ENCODE measurements at places on chromosomes 11 and 22.

- no peak for DNase-seq
These were observed 5.0 kb upstream of the RASL10A start for GRCh38 chr22:29320546-29320945.

DNA sequence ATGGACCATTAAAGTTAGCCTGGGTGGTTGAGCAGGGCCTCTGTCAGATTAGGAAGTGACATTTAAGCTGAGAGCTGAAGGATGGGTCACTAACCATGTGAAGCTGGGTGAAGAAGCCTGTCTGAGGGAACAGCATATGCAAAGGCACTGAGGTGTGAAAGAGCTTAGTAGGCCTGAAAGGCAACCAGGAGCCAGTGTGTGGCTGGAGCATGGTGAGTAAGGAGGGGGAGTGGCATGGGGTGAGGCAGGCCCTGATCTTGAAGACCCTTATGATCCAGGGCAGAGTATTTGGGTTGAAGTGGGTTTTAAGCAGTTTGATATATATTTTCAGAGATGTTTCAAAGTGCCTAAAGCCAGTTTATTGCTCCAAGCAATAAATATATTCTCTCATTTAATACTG is 48.8 kb downstream of the PARVA start:
- DNase-seq = no peak

GRCh38 chr11:121996574-121996973 is 119.4 kb downstream of the BLID start:
- no peak for DNase-seq

DNA sequence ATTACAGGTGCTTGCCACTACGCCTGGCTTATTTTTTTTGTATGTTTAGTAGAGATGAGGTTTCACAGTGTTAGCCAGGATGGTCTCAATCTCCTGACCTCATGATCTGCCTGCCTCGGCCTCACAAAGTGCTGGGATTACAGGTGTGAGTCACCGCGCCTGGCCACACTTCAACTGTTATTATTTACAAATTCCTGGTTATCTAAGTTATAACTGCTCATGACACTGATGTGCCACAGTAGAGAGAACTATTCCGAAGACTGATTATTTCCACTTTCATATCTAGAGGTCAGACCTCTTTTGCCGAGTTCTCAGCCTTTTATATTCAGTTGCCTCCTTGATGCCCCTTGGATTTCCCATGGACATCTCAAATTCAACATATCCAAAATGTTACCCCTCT is 3.9 kb upstream of the NUP160 start:
- DNase-seq = no peak

GRCh38 chr11:80587906-80588305 is 1147.1 kb upstream of the TENM4 start:
- DNase-seq = no peak

- no peak for DNase-seq
These were observed 26.7 kb upstream of the PRSS23 start for GRCh38 chr11:86773513-86774252.

GRCh38 chr11:46826310-46827044 is 19.6 kb downstream of the CKAP5 start:
- DNase-seq = peak; percentile 85

DNA sequence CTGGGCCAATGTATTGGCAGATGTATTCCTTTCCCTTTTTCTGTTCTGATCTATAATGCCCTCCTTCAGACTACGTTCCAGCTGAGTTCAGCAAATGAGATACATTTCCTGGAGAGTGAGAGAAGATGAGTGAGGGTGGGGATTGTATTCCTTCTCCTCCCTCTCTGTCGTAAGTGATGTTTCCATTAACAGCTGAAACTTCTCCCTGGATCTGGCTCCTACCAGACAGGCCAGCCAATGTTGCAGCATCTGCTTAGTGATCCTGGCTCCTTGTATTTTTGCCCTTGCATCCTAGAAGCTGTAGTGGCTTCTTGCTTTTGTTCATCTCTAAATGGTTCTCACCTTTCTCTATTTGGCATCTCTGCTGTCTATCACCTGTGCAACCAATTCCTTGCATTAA is 48.2 kb upstream of the MTMR2 start:
- DNase-seq = no peak

GRCh38 chr11:8060801-8061554 is 20.0 kb upstream of the TUB start:
- DNase-seq = no peak

DNA sequence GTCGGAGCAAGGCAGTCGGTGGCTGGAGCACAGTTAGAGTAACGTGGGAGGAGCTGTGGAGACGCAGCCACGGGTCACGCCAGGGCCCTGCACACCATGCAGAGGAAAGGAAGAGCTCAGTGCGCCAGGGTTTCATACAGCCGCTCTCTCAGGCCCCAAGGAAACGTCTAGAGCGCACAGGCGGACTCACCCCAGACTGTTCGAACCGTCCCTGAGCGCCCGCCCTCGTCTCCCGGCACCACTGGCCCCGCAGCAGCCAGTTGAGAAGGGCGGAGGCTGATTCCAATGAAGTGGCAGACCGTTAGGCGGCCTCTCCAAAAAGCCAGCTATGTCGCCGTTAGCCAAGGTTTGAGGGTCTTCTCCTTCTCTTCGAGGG is 483 bp upstream of the HYLS1 start:
- peak; percentile 62 for DNase-seq

- peak; percentile 69 for DNase-seq
These were observed 616 bp downstream of the BTBD10 start for GRCh38 chr11:13462311-13462900.

DNA sequence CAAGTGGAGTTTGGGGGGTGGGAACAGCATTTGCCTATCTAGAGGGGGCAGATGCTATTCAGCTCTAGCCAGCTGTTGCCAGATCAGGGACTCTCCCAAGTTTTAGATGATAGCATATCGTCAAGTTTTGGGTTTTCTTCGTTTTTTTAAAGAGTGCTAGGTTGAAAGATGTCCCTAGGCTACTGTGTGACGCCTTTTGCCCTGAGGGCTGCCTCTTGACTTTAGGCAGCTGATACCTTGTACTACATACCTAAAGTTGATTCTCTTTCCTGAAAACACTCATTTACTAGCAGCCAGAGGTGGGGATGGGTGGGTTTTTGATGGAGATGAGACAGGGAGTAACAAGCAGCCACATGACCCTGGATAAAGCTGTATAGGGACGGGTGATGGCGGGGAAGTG is 87.1 kb downstream of the ABTB2 start:
- DNase-seq = no peak

- no peak for DNase-seq
These were observed 44.2 kb downstream of the GRAMD4 start for GRCh38 chr22:46664301-46664855.

DNA sequence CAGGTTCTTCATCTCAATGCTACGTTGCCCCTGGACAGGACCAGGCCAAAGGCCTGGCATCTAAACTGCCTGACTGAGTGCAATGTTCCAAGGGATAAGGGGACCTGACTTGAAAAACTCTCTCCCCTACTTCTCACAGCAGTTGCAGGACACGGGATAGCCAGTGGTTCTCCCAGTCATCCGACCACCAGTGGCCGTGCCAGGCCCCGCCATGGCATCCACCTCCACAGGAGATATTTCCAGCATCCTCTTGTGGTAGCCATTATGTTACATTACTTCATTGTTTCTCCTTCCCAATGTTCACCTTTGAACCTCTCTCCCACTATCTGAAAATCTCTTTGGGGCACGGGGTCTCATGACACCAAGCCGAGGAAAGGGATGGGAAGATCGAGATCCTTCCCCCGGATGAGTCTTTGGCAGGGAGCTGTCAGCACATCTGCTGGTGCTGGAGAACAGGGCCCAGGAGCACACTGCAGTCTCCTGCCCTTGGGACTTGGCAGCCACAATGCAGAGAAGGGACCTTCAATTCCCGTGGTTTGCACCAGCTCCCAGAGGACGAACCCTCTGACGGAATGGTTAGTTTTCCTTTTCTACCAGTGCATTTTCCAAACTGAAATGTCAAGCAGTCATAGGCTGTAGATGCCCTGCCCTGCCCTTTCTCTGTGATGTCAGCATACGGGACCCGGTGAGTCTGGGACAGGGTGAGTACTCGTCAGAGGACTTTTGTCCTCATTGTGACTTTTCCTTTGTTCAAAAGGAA is 121.2 kb downstream of the ETS1 start:
- no peak for DNase-seq

- DNase-seq = no peak
These were observed 10.1 kb downstream of the CASTOR1 start for GRCh38 chr22:30279046-30279788.

DNA sequence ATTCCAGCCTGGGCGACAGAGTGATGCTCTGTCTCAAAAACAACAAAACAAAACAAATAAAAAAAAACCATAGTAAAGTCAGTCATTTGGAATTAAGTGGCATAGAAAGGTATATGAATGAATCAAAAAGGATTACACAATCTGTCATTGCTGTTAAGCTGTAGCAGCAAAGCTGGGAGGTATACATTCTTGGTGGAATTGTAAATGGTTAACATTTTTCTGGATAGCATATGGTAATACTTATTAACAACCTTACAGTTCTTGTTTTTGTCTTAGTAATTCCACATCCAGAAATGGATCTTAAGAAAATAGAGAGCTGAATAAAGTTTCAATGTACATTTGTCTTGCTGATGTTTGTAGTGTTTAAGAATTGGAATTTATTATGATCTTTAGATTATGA is 30.0 kb downstream of the DDX10 start:
- DNase-seq = no peak

DNA sequence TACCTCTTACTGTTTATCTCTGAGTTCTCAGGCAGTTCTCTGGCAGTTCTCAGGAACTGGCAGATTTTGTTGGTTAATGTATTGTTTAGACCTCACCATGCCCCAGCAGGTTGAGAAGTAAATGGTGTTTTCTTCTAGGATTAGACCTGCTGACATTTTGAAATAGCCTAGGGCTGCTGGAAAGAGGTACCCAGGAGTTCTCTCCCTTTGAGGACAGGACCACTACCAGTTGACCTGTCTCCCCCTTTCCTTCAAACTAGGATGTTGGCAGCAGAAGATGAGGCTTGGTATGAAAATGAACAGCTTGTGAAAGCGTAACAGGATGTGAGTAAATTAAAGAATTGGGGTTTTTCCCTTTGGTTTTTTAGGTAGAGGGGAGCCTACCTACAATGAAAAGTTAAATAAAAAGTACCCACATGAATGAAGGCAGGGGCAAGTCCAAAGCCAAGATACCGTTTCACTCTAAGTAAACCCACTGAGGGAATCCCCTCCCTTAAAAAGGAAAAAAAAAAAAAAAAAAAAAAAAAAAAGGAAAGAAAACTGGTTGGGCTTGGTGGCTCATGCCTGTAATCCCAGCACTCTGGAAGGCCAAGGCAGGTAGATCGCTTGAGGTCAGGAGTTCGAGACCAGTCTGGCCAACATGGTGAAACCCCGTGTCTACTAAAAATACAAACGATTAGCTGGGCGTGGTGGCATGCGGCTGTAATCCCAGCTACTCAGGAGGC is 96.2 kb downstream of the PDHX start:
- DNase-seq = peak; percentile 57

- DNase-seq = no peak
These were observed 66.6 kb upstream of the ASPHD2 start for GRCh38 chr22:26362471-26362870.

- no peak for DNase-seq
These were observed 114.1 kb upstream of the MTMR2 start for GRCh38 chr11:96038046-96038445.

DNA sequence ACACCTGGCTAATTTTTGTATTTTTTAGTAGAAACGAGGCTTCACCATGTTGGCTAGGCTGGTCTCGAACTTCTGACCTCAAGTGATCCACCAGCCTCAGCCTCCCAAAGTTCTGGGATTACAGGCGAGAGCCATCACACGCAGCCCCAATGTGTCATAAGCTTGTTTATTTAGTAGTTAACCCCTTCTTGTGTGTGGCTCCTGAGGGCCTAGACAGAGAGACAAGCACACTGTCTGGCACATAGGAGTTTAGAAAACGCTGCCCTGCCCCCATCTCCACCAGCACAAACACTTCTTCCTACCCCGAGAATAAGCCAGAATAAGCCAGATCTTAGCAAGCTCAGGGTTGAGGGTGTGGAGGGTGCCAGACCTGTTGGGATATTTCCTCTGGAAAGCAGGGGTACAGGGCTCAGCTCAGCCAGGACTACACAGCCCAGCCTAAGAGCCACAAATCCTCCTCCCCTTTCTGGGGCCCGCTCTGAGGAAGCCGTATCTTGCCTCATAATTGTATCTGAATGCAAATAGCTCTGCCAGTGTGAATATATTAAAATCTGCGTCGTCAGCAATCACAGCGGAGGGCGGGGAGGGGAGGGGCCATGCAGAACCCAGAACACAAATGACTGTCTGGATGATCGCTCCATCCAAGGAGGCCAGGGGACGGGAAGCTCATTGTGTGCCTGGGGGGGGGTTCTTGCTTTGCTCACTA is 247.3 kb downstream of the MN1 start:
- no peak for DNase-seq

DNA sequence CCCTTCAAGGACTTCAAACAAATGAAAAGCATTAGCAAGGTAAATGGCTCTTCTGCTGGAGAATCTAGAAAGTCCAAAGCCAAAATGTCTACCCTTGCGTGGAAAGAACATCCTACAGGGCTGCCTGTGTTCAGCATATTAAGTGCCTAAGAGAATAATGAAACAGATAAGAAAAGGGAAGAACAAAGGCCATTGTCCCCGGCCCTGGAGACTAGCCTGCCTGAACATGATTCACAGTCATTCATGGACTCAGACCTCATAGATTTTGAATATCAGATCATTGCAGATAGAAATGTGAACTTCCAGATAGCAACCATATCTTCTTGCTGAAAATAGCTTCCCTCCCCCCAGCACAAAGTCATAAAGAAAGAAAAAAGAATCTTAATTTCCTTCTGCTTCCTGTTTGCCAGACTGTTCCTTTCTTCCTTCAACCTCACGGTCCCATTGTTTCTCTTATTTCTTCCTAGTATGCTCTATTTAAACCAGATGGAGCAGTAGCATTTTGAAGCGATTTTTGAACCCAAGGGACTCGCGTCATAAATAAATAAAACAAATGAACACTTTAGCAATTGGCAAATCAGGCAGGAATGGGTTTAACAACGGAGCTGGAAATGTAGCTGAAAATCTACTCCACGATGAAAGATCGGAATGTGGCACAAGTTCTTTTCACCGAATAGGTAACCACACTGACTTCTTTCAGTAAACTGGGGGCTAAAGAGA is 408.2 kb upstream of the CCDC90B start:
- DNase-seq = no peak
